ENCODE measurements at places on chromosomes 5 and 9.

DNA sequence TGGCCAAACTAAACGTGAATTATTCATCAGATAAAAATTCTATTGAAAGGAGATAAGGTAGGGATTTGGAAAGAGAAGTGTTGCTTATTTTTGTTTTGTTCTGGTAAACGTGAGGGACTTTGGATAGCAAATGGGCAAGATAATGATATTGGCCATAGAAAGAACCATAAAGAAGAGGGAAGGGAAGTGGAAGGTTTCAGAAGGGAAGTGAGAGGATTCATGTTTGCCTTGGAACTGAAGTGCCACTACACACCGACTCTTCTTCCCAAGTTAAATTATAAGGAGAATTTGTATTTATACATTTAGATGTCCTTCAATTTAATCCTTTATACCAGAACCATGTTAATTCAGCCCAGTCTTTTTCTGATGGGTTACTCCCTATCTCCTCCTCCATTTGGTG lies 42.1 kb upstream of the TAF11L2 start:
- DNase-seq, result no peak

DNA sequence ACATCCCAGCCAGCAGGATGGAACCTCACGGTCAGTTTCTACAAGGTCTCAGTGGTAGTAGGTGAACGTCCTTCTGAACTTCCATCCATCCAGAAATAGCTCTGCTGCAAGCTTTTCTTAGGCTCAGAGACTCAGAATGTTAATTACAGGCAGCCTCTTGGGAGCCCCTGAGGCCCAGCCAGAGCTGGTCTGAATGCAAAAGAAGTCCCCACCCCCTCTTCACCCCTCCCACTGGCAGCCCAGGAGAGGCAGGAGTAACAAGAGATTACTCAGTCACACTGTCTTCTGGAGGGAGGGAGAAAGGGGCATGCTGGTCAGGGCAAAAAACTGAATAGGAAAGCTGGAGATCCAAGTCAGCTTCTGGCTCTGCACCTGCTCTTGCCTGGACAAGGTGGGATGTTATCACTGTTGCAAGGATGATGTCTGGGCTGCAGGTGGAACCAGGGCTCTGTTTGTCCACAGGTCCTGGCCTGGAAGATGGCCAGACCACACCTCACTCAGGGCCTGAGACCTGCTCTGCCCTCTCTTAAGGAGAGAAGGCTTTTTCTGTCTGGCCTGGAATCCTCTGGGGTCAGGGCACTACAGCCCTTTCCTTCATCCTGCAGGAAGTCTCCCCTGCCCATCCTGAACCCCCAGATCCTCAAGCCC lies 9.1 kb downstream of the ENHO start:
- DNase-seq, result no peak

DNA sequence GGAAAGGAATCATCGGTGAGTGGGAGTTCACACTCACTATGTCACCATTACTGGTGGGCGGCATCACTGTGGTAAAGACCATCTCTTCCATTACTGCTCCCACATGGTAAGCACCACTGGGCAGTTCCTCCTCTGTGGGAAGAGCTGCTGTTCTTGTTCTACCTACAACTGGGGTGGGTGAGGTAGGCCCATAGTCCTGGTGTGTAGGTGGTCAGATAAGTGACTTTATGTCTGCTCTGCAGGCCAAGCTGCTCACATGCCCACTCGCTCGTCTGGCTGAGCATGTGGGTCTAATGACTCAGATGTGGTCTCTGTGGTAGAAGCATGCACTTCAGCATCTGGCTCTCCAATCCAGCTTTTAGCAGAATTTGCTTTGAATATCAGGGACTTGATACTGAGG lies 82.9 kb downstream of the TMEM215 start:
- DNase-seq, result no peak

- DNase-seq, result no peak
Observed at GRCh38 chr9:89916001-89916597, 311.3 kb downstream of the GADD45G start.

All from central memory CD8-positive, alpha-beta T cell (primary cell).